Urinary bladder (tissue), 4 donors: ENCODE measurements at places on chromosomes 16 and 17. TPM values are rescaled to one million over a fixed set of nuclear protein-coding genes. Genes with fewer than 3 reads are reported as not detected.

Gene NUFIP2
- total RNA-seq, result 71.4 TPM

Gene TVP23A
- 3.7 TPM for total RNA-seq

Gene SULT1A4
- 2.0 TPM for total RNA-seq

Gene MYH3
- total RNA-seq, result 227 TPM

Gene OR1A1
- not detected for total RNA-seq

Gene KRT20
- 23.2 TPM for total RNA-seq

Gene HS3ST2
- 0.16 TPM for total RNA-seq

Gene TOM1L1
- 25.0 TPM for total RNA-seq

Gene C16orf54
- total RNA-seq, result 2.5 TPM

Gene RGS11
- total RNA-seq, result 2.4 TPM

Gene TMEM114
- not detected for total RNA-seq

Gene TTYH2
- 20.1 TPM for total RNA-seq

Gene ZPBP2
- total RNA-seq, result not detected

Gene RASL10B
- total RNA-seq, result 0.69 TPM

Gene PTX4
- total RNA-seq, result not detected

Gene SMIM22
- 13.4 TPM for total RNA-seq

Gene GFER
- 7.7 TPM for total RNA-seq

Gene TSNAXIP1
- 1.2 TPM for total RNA-seq

Gene KRTAP1-5
- total RNA-seq, result not detected

Gene MAPT
- 3.4 TPM for total RNA-seq

Gene SCARF1
- total RNA-seq, result 10.7 TPM

Gene CCL1
- total RNA-seq, result not detected

Gene TBC1D28
- total RNA-seq, result not detected

Gene PNMT
- total RNA-seq, result not detected

Gene IRX3
- 1.3 TPM for total RNA-seq

Gene GALR2
- not detected for total RNA-seq

Gene GPR179
- 0.11 TPM for total RNA-seq

Gene BCAS3
- total RNA-seq, result 72.4 TPM

Gene RTN4RL1
- total RNA-seq, result 1.3 TPM

Gene CLEC10A
- total RNA-seq, result 5.0 TPM

Gene SLC22A31
- not detected for total RNA-seq

Gene CMTM1
- total RNA-seq, result 3.1 TPM

Gene CHAD
- 0.32 TPM for total RNA-seq

Gene TM4SF5
- total RNA-seq, result not detected

Gene TP53TG3B
- not detected for total RNA-seq

Gene P2RX1
- 19.6 TPM for total RNA-seq

Gene KRTAP9-4
- total RNA-seq, result not detected

Gene KRT9
- total RNA-seq, result not detected

Gene HSD3B7
- total RNA-seq, result 11.0 TPM

Gene CDH11
- total RNA-seq, result 428 TPM
